ENCODE measurements at places on chromosomes 11 and 22. TPM values are rescaled to one million over a fixed set of nuclear protein-coding genes. Genes with fewer than 3 reads are reported as not detected.

DNA sequence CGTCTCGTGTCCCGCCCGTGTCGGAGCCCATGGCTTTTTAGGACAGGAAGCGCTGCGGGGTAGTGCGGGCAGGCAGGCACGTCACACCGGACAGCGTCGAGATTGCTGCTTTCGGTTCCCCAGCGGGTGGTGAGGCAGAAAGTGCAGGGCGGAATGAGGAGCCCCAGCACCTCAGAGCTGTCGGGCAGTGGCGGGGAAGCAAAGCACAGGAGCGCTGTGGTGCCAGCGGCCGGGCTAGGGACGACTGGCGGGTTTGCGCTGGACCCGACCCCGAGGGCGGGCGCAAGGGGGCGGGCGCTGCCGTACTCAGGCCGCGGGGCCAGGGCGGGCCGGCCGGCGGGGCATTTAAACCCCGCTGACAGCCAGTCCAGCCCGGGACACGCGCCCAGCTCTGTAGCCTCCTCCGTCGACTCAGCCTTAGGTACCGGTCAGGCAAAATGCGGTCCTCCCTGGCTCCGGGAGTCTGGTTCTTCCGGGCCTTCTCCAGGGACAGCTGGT lies at the start of gene SLC37A2:
TSS of gene SLC37A2 (plus strand) at position 375 of the 498 bp plus-strand sequence. CDS start at position 438, 63 bp downstream.
- H3K36me3 ChIP-seq = no peaks in the 10 kb centered on the region
- H3K4me1 ChIP-seq = peaks cover 5% of the 10 kb centered on the region
- H3K27ac ChIP-seq = peak within 1 kb of the TSS; percentile 72
- H3K4me3 ChIP-seq = peak within 1 kb of the TSS; percentile 81

- peaks cover 4% of the 10 kb centered on the region for H3K36me3 ChIP-seq
- no peak overlapping the region for H3K27ac ChIP-seq
- H3K27me3 ChIP-seq = no peaks in the 10 kb centered on the region
- no peak for DNase-seq
- peaks cover 26% of the 10 kb centered on the region for H3K4me1 ChIP-seq
Observed at GRCh38 chr11:62682518-62682917, 3.6 kb upstream of the UBXN1 start.

DNA sequence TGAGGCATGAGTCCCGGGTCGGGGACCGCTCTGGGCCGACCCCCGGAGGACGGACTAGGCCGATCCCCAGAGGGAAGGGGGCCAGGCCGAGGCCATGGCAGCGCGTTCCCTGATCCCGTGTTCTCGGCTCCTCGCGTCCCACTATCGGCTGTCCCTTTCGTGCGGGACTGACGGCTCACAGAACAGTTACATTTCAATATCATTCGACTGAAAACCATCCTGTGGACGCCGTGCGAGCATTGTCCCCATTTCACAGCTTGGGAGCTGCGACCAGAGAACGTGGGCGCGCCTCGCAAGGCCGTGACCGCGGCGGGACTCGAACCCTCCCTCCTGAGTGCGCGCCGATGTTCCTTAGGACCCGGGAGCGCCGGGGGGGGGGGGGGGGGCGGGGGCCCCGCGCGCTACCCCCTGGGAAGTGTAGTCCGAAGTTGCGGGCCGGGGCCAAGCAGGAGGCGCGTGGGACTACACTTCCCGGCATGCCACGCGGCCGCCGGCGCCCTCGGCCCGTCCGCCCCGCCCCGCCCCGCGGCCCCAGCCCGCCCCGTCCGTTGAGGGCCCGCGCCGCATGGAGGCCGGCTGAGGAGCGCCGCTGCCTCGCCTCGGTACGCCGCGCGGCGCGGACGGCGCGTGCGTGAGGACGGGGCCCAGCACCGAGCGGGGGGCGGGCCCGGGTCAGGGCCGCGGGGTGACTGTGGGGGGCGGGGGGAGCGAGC lies at the start of gene TRABD:
TSS of gene TRABD (plus strand) at position 539 of the 713 bp plus-strand sequence. CDS start 7,148 bp downstream, outside the sequence.
- no peaks in the 10 kb centered on the region for H3K27me3 ChIP-seq
- peak; percentile 96 for DNase-seq
- no peaks in the 10 kb centered on the region for H3K36me3 ChIP-seq
- H3K4me1 ChIP-seq = peaks cover 23% of the 10 kb centered on the region
- H3K27ac ChIP-seq = peak within 1 kb of the TSS; percentile 84
- H3K4me3 ChIP-seq = peak within 1 kb of the TSS; percentile 90

DNA sequence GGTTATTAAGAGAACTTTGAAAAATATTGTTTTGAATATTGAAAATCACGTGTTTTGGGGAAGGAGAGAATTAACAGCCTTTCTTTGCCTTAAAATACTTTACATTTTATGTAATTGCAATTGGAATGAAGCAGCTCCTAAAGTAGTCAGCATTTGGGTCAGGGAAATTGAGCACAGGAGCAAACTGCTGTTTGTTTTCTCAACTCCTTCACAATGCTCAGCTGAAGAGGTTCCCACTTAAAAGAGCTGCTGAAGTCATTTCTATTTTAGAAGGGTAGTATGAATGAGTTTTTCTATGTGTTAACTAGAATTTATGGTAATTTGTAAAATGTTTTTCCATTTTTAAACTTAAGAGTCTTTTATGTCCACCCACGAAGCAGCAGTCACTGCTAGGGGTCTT lies 8.1 kb upstream of the UCP2 start:
- H3K4me3 ChIP-seq = no peak overlapping the region
- H3K27ac ChIP-seq = no peak overlapping the region
- H3K4me1 ChIP-seq = no peaks in the 10 kb centered on the region
- H3K27me3 ChIP-seq = no peaks in the 10 kb centered on the region
- H3K36me3 ChIP-seq = no peaks in the 10 kb centered on the region

DNA sequence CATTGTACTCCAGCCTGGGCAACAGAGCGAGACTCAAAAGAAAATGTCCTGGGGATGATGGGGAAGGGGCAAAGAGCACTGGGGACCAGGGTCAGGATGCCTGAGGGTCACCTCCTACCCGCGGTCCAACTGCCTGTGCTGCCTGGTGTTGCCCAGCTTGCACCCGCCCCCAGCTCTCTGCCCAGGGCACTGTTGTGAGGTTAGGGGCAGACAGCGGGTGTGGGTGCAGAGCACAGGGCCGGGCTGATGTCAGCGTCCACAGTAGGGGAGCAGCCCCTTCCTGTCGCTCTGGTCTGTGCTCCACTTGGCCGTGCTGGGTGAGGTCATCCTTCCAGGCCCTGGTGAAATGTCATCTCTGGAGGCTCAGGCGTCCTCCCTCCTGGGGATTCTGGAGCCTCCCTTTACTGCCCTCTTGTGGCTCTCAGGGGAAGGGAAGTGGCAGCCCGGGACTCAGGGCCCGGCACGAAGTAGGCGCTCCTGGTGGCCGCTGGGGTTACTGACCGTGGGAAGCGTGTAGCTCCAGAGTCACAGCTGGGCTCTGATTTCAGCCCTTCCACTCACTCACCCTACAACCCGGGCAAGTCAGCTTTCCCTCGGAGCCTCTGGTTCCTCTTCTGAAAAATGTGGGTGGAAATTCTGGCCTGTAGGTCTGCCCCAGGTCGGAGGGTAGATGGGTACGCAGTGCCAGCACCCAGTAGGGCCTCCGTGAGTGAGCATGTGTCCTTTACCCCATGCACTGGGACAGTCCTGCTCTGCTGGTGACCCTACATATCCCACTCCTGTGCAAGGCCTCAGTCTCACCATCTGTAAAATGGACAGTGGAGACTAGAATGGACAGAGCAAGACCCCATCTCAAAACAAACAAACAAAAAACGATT lies 17.3 kb upstream of the PRR5 start:
- H3K4me3 ChIP-seq = no peak overlapping the region
- no peak overlapping the region for H3K27ac ChIP-seq
- H3K27me3 ChIP-seq = peaks cover 2% of the 10 kb centered on the region
- peaks cover 14% of the 10 kb centered on the region for H3K4me1 ChIP-seq

- no peaks in the 10 kb centered on the region for H3K36me3 ChIP-seq
- peak overlapping the region; percentile 67 for H3K4me3 ChIP-seq
- peak overlapping the region; percentile 97 for H3K27ac ChIP-seq
- H3K4me1 ChIP-seq = peaks cover 91% of the 10 kb centered on the region
- H3K27me3 ChIP-seq = no peaks in the 10 kb centered on the region
- peak; percentile 83 for DNase-seq
Observed at GRCh38 chr22:19665784-19666672, 48.3 kb upstream of the SEPTIN5 start.

- H3K27ac ChIP-seq = no peak overlapping the region
- H3K27me3 ChIP-seq = peaks cover 18% of the 10 kb centered on the region
- H3K36me3 ChIP-seq = no peaks in the 10 kb centered on the region
Observed at GRCh38 chr22:42500836-42501179, 18.8 kb downstream of the RRP7A start.

DNA sequence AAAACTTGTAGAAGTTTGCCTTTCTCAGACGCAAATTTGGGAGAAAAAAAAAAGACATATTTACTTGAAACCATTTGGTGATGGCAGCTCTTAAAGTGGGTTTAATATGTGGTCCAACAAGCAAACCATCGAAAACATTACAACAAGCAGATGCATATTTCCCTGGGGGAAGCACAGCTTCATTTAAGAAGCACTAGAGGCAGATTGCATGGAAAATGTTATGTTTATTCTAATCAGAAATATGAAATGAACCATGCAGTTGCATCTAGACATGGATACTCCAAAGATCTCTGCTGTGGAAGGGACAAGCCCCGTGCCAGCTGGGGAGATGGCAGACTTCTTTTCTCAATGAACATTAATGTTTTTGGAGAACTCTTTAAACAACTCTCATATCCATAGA lies 57.4 kb upstream of the PARVA start:
- H3K4me3 ChIP-seq = no peak overlapping the region
- H3K27me3 ChIP-seq = no peaks in the 10 kb centered on the region
- no peak overlapping the region for H3K27ac ChIP-seq
- peaks cover 13% of the 10 kb centered on the region for H3K4me1 ChIP-seq
- DNase-seq = no peak

DNA sequence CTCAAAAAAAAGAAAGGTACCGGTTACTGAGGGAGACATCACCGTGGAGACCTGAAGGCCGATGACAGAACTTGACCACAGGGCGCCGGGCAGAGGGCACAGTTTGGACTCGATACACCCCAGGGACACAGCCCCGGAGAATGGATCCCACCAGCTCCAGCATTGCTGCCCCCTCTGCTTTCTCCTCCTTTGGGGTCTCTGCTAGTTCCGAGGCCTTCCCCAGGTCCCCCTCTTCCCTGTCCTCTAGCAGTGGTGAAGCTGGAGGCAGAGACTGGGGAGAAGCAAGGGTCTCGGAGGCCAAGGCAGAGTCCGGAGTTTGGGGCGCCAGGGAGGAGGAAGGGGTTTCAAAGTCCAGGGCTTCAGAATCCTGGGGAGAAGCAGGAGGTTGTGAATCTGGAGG lies 4.8 kb upstream of the EEF1G start:
- no peak overlapping the region for H3K4me3 ChIP-seq
- no peak overlapping the region for H3K27ac ChIP-seq
- DNase-seq = no peak
- H3K4me1 ChIP-seq = peaks cover 19% of the 10 kb centered on the region
- H3K27me3 ChIP-seq = no peaks in the 10 kb centered on the region

- no peaks in the 10 kb centered on the region for H3K27me3 ChIP-seq
- peak overlapping the region; percentile 30 for H3K4me3 ChIP-seq
- H3K27ac ChIP-seq = peak overlapping the region; percentile 95
- DNase-seq = no peak
- no peaks in the 10 kb centered on the region for H3K36me3 ChIP-seq
- H3K4me1 ChIP-seq = peaks cover 49% of the 10 kb centered on the region
Observed at GRCh38 chr11:10900681-10901415, 43.0 kb upstream of the ZBED5 start.

- no peak for DNase-seq
- H3K4me1 ChIP-seq = peaks cover 11% of the 10 kb centered on the region
- H3K4me3 ChIP-seq = no peak overlapping the region
- H3K27ac ChIP-seq = no peak overlapping the region
- no peaks in the 10 kb centered on the region for H3K27me3 ChIP-seq
Observed at GRCh38 chr22:38193580-38193979, 8.2 kb upstream of the MAFF start.

GRCh38 chr11:692824-693414 lies 2.1 kb downstream of the DEAF1 start:
- peaks cover 10% of the 10 kb centered on the region for H3K36me3 ChIP-seq
- H3K27me3 ChIP-seq = no peaks in the 10 kb centered on the region
- H3K4me3 ChIP-seq = peak overlapping the region; percentile 85
- H3K27ac ChIP-seq = peak overlapping the region; percentile 89

DNA sequence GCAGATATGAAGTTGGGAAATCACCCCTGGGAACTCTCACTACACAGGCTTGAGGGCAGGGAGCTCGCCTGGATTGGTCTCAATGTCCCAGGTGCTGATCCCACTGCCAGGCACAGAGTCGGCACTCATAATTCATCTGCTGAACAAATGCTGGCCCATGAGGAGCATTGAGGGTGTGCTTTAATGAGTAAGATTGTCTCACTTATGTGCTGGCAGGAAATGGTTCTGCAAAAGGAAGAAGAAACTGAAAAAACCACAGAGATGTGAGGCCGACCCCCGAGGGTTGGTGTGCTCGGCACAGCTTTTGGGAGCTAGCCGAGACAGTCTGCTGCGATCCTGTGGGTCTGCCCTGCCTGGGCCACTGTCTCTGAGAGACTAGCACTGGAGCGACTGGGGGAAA lies 9.4 kb downstream of the PLAAT2 start:
- H3K27me3 ChIP-seq = peaks cover 27% of the 10 kb centered on the region
- H3K27ac ChIP-seq = no peak overlapping the region
- DNase-seq = no peak
- H3K4me1 ChIP-seq = no peaks in the 10 kb centered on the region
- no peaks in the 10 kb centered on the region for H3K36me3 ChIP-seq
- no peak overlapping the region for H3K4me3 ChIP-seq

DNA sequence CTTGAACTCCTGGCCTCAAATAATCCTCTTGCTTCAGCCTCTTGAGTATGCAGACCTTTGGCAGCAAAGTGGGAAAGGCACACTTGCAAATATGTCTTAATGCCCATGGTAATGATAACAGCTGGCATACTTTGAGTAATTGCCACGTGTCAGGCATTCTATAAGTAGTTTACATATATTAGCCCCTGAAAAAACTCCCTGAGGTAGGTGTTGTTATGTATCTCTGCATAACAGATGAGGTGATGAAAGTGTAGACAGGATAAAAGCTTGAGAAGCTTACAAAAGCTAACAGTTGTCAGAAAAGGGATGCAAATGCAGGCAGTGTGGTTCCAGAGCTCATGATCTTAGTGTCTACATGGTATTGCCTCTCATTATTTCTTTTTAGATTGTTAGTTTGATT lies 291.1 kb upstream of the C11orf87 start:
- H3K36me3 ChIP-seq = no peaks in the 10 kb centered on the region
- no peak overlapping the region for H3K4me3 ChIP-seq
- no peaks in the 10 kb centered on the region for H3K27me3 ChIP-seq
- no peak for DNase-seq
- peaks cover 3% of the 10 kb centered on the region for H3K4me1 ChIP-seq

The HEPN1 gene
- total RNA-seq = not detected

The LGR4 gene
- 61.9 TPM for total RNA-seq

The IL10RA gene
- total RNA-seq = not detected

The APOA1 gene
- total RNA-seq = not detected

The HMOX1 gene
- total RNA-seq = 44.3 TPM

The TRPC6 gene
- 43.8 TPM for total RNA-seq
